Activated CD4-positive, alpha-beta T cell treated with anti-CD3 and anti-CD28 coated beads, Interleukin-2, amount 10 ng/mL, durations not matched to agents 7 days and 5 days (primary cell): ENCODE measurements at places on chromosomes 3 and 15. TPM values are rescaled to one million over a fixed set of nuclear protein-coding genes. Genes with fewer than 3 reads are reported as not detected.

KBTBD13 gene
- total RNA-seq = not detected

MYL3 gene
- total RNA-seq = not detected

STRC gene
- total RNA-seq = 0.33 TPM

GRCh38 chr3:192870822-192871221 is 46.8 kb downstream of the MB21D2 start:
- DNase-seq = no peak
